ENCODE measurements at places on chromosomes 3 and 15.

DNA sequence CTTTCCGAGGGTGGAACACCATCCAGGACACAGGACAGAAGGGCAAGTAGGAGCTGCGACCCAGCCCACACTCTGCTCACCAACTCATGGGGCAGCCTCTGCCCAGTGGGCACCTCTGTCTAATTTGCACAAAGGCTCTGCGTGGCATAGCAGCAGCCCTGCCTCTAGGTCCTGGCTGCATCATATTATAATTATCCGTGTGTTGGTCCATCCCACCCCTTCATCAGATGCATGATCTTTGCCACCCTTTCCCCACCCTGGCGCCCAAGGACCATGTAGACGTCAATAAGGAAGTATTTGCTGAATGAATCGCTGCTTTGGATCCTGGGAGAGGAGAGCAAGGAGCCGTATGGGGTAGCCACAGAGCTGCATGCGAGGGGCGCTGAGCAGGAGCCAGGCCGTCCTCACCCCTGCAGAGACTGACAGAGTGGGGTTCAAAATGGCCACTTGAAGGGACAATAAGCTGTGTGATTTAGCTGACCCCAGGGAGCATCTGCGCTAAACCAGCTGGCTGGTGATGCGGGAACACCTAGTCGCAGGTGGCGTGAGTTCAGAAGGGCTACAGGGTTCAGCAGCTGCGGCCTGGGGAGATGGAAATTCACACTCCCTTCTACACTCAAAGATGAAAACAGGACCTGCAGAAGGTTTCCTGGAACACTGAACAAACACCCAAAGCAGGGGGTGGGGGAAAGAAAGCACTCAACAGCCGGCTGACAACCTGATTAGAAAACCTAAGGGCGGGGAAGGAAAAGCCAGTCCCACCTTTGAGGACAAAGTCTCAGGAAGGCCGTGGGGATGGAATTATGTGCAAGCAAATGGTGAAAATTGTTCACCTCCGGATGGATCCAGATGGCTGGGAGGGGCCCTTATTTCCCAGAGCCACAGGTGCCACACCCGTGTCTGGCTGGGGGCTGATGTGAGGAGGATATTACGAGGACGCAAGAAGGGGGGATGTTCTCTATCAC lies 6.4 kb downstream of the MGLL start:
- no peak for DNase-seq

- DNase-seq = no peak
These were observed 86.5 kb downstream of the LRRFIP2 start for GRCh38 chr3:37087870-37088269.

DNA sequence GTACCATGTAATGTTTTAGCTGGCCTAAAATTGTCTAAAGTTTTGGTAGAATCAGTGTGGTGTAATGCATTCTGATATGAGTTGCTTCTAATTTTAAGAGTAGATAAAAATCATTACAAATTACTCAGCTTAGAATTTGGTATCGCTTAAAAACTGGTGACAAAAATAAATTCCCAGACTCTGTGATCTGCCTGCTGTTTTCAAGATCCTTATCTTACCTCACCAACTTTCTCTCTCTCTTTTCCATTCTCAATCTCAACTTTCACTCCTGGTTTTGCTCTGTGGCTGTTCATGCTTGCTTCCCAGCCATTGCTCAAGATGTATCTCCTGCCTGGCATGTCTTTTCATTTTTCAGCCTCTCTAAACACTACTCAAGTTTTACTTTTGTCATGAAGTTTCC lies 45.7 kb downstream of the TCF12 start:
- DNase-seq = no peak

- DNase-seq = no peak
These were observed 21.3 kb upstream of the KLF13 start for GRCh38 chr15:31305375-31305774.

DNA sequence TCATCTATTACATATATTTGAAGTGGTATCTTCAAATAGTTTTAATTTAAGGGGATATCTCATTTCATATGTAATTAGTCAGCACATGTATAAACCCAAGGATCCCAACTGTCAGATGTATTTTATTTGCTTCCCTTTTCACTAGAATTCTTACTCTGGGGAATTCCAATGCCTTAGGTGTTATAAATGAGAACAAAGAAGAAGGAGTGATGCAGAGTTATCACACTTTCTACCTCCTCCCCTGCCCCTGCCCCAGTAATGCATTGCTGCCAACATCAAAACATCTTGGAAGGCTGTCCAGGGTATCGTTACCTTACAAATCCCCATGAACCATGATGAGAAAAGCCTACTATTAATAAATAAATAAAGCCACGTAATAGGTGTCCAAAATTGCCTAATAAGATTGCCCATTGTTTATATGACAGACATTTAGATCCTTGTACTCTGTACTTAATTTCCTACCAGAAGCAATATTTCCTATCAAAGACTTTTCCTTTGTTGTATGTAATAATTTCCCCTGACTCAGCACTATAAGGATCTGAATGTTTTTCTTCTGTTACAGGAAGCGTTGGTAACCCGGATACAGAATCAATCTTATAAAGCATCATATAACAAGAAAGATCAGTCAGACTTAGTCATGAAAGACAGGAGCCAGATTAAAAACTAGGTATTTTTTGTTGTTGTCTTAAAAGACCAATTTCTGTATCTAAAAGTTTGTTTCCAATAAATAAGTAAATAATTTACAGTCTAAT lies 38.8 kb downstream of the CBLB start:
- DNase-seq = no peak

DNA sequence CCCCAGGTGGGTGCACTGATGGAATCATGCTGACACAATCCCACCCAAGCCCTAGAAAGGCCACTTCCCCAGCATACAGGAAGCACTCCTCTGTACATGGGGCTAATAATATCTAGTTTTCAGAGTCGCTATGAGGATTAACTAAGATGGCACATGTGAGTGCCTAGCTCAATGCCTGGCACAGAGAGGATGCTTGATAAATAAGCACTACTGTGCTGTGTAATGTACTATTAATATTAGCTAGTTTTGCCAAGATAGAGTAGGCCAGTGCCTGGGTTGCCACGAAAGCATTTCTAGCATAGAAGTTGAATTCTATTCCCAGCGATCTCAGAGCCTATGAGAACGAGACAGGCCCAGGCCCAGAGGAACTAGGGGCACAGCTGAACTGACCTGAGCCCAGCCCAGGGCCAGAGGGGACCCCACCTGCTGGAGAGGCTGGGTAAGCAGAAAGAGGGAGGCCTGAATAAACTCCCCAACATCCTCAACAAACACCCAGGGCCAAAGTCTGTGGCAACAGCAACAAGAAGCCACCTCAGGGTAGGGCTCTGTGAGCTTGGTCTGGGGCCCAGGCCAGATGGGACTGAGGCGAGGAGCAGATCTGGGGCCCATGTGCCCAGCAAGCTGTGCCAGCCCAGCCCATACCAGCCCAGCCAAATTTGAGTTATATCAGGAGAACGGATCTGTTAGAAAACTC lies 7.6 kb upstream of the SEMA7A start:
- DNase-seq = no peak

DNA sequence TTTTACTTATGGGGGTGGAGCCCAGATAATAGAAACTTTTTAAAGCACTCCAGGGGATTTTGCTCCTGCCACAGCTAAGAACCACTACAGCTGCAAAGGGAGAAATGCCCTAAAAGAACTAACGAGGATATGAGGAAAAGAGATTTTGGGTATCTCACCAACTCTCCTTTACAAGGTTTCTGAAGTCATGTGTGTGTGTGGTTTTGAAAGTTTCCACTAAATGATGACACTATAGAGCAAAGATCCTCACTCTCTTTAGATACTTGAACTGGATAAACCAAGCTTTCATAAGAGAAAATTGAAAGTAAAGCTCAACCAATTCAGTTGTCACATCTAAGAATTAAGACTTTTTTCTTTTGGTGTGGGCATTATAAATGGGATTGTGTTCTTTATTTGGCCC lies 455.3 kb upstream of the ALCAM start:
- DNase-seq = no peak

DNA sequence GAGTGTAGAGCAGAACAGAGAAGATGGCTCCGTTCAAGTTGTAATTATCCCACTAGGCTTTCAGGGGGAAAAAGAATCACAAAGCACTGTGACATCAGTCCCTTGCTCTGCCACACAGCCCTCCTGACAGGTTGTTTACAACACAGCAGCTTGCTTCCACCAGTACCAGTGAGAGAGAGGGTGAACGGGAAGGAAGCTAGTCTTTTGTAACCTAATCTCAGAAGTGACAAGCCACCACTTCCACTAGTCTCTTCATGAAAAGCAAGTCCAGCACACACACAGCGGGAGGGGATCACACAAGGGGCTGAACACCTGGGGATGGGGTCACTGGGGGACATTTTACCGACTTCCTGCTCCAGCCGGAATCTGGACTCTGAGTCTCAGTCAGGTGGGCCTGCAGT lies 86.3 kb downstream of the FAM81A start:
- no peak for DNase-seq

DNA sequence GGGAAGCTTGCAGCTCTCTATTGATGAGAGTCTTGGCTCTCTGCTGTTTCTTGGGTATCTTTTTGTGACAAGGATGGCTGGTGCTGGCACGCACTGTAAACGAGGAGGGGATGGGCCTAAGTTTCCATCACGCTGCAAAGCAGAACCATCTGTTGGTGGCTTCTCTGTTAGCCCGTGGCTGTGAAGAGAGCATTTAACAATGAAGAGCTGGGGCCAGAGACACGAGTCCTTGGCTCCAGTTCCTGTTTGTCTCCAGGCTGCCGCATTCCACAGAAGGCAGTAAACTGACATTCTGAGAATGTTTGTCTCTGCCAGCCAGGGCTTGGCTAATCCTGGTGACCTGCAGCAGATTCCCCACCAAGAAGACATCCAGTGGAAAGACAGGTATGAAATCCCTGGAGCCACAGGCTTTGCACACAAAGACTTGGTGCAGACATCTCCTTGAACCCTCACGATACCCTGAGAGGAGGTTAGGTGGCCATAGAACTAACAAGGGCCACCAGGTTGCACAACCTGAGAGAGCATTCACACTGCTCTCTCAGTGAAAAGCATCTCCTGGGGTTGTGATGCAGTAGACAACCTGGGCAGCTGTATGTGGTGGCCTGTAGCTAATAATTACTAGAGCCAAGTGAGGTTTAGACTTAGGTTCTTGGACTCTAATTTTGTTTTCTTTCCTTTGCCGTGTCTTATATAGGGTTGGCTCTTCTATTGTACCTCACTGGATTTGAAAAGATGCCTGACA lies 130.9 kb downstream of the ASB7 start:
- no peak for DNase-seq

GRCh38 chr15:70587896-70588567 lies 175.3 kb downstream of the UACA start:
- DNase-seq = no peak

- DNase-seq = no peak
These were observed 5.6 kb downstream of the CD96 start for GRCh38 chr3:111547631-111548030.

DNA sequence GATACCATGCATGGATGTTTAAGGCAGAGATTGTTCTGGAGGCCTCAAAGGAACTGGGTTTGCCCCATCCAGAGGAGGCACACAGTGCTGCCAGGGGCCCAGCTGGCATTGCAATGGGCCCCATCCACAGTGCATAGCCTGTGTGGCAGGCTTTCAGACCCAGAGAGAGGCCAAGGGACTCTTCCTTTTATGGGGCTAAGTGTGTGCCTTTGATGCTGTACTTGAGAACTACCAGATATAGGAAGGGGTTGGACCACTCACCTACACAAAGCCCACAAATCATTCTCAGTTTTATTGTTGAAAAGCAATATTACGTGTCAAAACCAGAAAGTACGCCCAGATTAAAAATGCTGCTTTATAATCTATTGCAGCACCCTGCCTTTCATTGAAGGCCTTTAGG lies 134.9 kb downstream of the EPHB1 start:
- DNase-seq = no peak

GRCh38 chr3:47635536-47635935 lies 56.9 kb upstream of the CSPG5 start:
- no peak for DNase-seq

All from cortex of kidney (tissue), 1 donor.